Thoracic aorta (tissue), 2 donors: ENCODE measurements at places on chromosomes 12 and 14. TPM values are rescaled to one million over a fixed set of nuclear protein-coding genes. Genes with fewer than 3 reads are reported as not detected.

DNA sequence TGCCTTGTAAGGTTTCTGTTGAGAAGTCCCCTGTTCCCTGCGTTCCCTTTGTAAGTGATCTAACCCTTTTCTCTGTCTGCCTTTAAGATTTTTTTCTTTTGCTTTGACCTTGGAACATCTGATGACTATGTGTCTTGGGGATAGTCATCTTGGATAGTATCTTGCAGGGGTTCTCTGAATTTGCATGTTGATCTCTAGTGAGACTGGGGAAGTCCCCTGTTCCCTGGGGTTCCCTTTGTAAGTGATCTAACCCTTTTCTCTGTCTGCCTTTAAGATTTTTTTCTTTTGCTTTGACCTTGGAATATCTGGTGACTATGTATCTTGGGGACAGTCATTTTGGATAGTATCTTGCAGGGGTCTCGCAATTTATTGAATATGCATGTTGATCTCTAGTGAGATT lies 38.2 kb upstream of the TMX1 start:
- no peak for DNase-seq

GRCh38 chr14:61662437-61663311 lies 32.6 kb upstream of the HIF1A start:
- no peak for DNase-seq

- DNase-seq, result no peak
These were observed 19.4 kb downstream of the LPCAT3 start for GRCh38 chr12:6998715-6999451.

DNA sequence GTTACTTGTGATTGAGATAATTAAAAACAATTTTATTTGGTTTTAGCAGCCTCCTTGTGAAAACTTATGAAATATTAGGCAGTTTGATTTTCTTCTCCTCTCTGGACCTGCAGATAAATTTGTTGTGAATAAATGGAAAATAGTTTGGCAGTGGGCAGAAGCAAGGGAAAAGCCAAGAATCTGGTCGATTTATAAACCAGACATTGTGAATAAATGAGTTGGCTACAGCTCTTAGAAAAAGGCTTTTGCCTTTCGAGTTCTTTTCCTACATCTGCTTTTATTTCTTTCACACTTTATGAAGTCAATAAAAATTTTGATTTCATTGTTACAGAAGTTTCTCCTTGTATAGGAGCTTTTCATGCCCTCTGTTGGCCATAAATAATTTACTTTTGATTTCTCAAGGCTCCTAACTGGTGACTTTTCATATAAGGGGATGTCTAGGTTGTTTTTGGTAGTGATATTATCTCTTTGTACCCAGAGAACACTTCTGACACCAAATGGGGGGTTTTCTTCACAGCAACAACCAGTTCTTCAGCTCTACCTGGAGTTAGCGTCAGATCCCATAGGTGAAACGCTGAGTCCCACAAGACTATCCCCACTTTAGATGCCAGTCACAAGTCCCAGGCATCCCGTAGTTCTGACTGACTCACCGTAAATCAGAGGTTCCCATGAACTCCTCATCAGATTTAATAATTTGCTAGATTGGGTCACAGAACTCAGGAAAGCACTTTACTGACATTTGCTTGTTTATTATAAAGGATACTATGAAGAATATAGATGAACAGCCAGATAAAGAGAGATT lies 136.5 kb upstream of the DNM1L start:
- no peak for DNase-seq

DNA sequence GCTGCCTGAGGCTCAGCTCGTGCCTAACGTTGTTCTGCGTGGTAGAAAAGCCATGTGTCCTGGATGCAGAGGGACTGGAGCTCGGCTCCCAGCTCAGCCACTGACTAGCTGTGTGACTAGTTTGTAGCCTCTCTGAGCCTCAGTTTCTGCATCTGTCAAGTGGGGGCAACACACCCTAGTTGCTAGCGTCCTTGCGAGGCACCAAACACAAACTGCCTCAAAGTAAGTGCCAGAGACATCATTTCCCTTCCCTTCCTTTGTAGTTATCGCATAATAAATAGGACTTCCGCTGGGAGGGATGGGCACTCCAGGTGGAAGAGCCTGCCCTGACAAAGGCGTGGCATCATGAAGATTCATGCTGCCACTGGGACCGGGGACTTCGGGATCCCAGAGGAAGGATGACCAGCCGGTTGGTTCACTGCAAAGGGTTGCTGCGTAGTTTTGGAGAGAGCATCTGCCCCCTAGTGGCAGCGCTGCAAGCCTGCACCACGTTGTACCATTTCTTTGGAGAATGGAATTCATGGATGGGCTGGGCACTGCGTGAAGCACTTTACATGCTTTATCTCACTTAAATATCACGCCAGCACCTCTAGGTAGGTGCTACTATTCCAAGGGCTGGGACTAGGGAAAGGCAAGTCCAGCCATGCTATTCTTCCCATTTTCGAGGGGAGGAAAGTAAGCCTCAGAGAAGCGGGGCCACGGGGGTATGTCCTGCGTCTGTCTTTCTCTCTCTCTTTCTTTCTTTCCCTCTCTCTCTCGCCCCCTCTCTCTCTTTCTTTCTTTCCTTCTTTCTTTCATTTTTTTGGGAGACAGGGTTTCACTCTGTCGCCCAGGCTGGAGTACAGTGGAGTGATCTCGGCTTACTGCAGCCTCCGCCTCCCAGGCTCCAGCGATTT lies 4.6 kb downstream of the CCDC197 start:
- DNase-seq, result no peak

- no peak for DNase-seq
These were observed 179.7 kb downstream of the SLC6A15 start for GRCh38 chr12:84732828-84733340.

GRCh38 chr12:109191621-109192250 lies 75.3 kb downstream of the ACACB start:
- no peak for DNase-seq

DNA sequence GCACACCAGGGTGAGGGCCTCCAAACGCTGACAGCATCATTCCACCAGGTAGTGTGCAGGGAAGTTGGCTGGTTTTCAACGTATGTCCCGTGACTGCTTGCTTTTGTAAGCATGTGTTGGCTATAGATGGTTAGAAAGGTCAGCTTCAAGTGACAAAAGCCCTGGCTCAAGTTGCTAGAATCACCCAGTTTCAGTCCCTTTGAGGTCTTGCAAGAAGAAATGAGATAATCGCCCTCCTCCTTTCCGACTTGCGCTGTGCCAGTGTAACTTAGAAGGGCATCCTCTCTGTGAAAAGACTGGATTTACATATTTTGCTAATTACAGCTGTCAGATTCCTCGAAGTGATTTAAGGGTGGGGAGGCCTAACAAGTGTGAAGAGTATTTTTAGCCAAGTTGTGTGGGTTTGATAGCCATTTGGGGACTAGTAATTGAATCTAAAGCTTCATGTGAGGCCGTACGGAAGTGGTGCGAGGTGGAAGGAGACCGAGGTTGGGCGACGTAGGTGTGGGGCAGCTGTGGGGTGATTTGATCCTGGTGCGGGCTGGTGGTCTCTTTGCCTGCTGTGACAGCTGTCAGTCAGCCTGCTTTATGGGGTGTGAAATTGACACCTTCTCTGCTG lies 94.7 kb downstream of the CHST11 start:
- DNase-seq, result no peak

- DNase-seq, result no peak
These were observed 1.8 kb downstream of the SLC8A3 start for GRCh38 chr14:70186900-70187451.

The METAP2 gene
- 24.5 TPM for total RNA-seq

GRCh38 chr14:25049568-25050268 lies at the start of gene STXBP6:
Gene STXBP6 (minus strand): TSS chr14:25050147. CDS start chr14:24974818, 75,329 bp downstream.
- DNase-seq, result no peak

GRCh38 chr14:24172261-24172860 lies 481 bp downstream of the REC8 start:
- DNase-seq, result no peak

GRCh38 chr12:53050426-53051057 lies 677 bp downstream of the TNS2 start:
- no peak for DNase-seq
